ENCODE measurements at places on chromosomes 12 and 14.

DNA sequence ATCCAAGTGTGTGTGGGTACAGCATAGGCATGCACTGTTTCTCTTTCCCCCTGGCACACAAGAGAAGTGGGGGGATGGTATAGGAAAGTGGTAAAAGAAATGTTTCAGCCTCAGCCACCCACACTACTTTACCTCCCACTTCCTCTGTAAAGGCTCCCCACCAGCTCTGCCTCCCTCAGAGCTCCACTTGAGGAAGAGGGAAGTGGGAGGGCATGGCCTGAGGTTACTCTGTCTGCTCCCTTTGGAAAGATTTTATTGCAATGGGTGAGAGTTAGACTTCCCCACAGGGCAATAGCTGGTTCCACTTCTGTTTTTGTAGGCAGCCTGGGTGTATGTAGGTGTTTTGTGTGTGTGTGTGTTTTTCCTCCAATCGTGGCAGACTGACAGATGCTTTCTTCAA, 145.3 kb downstream of the SSPN start:
- DNase-seq = no peak

GRCh38 chr14:104138098-104138717, at the start of gene KIF26A:
KIF26A (plus strand) TSS chr14:104138587; CDS start chr14:104138723, 136 bp downstream.
- no peak for DNase-seq

DNA sequence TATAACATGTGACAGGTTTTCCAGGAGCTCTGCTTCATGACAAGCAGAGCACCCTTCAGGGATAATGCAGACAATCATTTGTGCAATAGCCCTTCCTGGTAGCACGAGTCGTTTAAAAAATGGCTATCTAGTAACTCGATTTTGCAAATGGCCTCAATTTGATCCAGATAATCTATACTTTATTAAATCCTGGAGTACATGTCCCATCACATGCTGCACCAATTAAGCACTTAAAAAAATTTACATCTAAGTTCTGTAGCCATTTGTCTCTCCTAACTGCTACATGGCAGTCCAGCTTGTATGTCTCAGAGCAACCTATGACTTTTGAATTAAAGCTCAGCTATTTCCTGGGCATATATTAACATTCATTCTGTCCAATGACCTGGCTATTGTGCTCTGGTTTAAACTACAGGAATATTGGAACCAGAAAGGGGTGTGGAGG, 79.8 kb downstream of the TTC8 start:
- no peak for DNase-seq

- DNase-seq = no peak
Observed at GRCh38 chr12:113221997-113222729, 899 bp downstream of the TPCN1 start.

- DNase-seq = no peak
Observed at GRCh38 chr14:70442750-70443149, 9.2 kb upstream of the ADAM21 start.

GRCh38 chr12:46921048-46921763, 95.4 kb upstream of the SLC38A4 start:
- no peak for DNase-seq

GRCh38 chr12:27915536-27915935, 57.0 kb downstream of the PTHLH start:
- DNase-seq = no peak

GRCh38 chr14:44732144-44732543, 225.1 kb upstream of the FSCB start:
- DNase-seq = no peak

DNA sequence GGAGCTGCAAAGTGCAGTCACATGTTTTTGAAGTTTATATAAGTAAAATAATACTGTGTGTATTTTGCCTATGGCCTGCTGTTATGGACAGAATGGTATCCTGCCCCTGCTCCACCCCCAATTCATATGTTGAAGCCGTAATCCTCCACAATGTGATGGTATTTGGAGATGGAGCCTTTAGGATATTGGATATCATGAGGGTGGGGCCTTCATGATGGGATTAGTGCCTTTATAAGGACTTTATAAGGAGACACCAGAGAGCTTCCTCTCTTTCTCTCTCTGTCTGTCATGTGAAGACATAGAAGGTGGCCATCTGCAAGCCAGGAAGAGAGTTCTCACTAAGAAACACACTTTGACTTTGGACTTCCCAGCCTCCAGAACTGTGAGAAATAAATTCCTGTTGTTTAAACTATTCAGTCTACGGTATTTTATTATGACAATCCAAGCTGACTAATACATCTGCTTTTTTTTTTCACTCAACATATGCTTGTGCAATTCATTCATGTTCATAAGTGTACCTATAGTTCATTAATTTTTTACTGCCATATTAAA, 3.1 kb upstream of the CHPT1 start:
- no peak for DNase-seq

DNA sequence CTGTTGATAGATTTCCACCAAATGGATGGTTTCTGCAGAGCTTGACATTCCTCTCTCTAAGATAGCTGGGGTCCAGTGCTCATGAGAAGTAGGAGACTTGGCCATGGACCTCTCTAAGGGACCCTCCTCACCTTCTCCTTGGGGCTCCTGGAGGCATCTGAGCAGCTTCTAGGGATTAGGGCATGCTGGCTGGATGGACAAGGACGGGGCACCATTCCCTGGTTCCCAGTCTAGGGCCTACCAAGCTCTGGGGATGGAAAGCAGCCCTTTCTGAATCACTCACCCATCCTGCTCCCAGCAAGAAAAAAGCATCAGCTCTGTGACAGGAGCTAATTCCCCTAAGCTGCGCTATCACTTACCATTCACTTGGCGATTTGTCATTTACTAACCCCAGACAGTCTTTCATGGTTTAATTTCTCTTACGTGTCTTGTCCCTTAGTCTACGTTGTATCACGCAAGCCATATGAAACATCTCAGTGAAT, 39.5 kb downstream of the VWF start:
- DNase-seq = no peak

DNA sequence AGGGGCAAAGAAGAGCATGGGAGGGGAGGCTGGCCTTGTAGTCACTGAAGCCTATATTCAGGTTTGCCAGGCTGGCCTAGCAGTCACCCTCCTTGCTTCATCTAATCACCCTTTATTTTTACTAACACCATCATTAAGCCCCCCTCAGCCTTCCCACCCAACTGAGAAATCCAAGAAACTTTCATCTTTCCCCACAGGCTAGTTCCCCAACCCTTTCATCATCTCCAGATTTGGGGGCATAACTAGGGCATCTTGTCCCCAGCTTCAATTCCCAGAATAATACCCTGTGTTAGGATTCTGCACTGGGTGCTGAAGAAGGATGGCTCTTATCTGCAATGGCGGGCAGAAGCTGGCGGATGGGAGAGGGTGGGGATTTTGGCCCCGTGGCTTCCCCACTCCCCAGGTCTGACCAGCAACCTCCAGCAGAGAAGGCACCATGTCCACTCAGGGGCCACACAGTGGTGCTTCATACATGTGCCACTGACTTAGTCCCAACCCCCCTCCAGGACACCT, 6.9 kb downstream of the PCK2 start:
- no peak for DNase-seq

DNA sequence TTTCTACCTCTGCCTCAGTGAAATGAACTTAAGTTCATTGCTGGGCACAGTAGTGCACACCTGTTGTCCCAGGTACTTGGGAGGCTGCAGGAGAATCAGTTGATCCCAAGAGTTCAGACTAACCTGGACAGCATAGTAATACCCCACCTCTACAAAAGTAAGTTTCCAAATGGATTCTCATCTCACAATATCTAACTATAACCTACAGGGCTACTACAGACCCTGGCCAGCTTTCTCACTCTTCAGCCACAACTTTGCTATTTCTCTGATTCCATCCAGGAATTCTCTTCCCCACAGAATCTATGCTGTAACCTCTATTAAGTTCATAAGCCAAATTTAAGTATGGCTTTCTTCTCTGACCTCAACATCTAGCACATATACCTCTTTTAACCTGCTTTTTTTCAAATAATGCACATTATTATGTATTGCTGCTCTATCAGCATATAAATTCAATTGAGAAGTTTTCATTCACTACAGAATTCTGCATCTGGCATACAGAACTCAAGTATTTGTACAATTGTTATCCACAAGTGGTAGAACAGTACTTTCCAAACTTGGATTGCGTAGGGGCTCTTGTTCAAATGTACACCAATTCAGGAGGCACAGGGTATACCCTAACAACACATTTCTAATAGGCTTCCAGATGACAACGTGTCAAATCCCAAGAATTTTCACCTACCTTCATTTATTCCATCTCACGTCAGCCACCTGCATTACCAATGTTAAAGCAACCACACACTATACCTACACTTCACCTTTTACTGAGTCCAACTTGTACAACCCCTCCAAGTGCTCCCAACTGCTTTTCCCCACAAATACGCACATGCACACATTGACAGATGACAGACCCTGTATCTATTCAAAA, 3.8 kb downstream of the RPS29 start:
- DNase-seq = no peak

DNA sequence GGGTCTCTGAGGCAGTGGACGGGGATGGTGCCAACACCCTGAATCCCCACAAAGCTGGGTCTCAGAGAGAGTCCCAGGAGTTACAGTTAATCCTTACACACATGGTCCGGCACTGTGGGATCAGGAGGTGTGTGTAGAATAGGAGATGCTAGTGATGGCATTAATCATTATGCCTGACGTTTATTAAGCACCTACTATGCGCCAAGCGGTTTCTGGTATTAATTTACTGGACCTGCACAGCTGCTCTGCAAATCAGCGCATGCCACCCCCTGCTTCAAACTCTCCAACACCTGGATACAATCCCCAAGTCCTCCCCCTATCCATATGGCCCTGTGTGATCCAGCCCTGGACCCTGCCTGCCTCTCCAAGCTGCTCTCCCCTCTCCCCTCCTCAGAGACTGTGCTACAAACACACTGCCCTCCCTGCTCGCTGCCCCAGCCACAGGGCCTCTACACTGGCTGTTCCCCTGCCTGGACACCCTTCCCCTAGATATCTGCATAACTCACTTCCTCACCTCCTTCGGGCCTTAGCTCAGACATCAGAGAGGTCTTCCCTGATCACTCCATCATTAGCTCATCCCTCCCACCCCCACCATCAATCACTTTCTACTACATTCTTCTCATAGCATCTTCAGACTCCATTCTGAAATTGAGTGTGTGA, 86.0 kb downstream of the RFLNA start:
- no peak for DNase-seq

DNA sequence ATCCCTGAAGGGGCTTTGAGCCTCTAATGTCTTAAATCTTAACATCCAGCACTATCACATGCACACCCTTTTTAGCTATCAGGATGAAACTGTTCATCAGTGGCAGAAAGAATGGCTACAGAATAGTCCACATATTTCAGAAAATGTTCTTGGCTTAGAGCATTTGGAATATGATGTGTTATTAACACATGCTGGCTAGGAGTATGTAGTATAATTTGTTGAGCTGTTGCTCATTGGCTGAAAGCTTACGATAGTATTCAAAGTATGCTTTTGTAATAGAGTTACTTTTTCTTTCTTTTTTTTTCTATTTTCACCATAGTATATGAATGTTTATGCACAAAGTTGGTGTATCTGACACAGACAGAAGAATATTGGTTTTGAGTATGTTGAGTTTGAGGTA, 55.1 kb downstream of the MNAT1 start:
- no peak for DNase-seq

GRCh38 chr14:101070540-101071492, 167.3 kb upstream of the RTL1 start:
- DNase-seq = no peak

DNA sequence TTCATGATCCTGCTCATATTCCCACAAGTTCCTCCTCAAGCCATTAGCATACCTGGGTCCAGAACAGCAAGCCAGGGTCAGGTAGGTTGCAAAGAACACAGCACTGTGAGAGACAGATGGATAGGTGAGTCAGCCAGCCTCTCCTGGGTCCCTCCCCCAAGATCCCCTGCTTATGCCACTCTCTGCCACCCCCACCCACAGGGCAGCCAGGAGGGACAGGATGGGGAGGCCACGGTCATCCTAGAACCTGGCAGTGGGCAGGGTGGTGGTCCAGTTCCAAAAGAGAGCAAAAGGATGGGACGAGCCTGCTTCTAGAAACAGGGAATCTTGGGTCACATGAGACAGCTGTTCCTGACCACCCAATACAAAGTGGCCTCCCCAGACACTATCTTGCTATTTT, 12.7 kb downstream of the FAIM2 start:
- DNase-seq = no peak

DNA sequence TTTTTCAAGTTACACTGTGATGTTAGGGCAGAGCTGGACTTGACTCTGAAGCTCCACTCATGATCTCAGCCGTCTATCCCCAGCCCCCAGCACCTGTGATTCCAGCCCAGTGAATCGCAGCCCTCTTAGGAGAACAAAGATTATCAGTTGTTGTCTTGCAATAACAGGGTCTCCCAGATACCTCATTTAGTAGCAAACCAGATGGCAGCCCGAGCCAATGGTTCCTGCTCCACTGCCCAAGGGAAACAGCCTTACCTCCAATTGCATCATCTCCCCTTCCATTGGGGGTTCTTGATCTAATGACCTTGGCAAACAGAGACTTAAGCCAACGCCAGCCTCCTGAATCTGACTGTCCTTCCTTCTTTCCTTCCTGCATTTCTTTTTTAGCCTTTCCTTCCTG, 371.2 kb downstream of the BCL11B start:
- DNase-seq = no peak

DNA sequence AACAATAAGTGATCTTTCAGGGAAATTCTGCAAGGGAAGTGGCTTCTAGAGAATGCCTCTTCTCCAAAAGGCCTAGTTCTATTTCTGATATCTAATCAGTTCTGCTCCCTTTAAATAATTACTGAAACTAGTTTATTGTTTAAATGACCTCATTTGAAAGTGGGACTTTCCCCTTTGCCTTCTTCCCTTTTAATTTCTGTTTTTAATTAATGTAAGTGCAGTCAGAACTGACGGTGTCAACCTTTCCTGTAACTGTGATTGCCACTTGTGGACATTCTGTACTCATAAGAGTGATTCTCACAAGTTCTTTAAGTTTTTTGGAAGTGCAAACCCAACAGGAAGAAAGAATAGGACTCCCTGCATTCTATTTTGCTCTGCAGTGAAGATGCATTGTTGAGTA, 265.3 kb upstream of the PLEKHG7 start:
- no peak for DNase-seq

DNA sequence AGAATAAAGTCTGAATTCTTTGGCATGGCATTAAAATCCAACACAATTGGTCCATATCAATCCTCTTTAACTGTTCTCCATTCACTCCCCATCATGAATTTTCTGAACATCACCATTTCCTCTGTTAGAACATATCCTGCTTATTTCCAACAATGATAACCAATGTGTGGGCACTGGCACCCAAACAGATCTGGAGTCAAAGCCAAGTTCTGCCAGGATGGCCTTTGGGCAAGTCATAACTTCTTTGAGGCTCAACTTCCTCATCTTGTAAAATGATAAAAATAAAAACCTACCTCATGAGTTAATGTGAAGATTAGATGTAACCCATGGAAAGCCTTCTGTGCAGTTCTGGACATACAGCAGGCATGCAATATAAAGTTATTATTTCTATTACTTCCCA, 12.5 kb downstream of the PAWR start:
- no peak for DNase-seq

GRCh38 chr14:87059060-87059839, 933.7 kb downstream of the GALC start:
- DNase-seq = no peak

- no peak for DNase-seq
Observed at GRCh38 chr12:125418902-125419564, 353.8 kb downstream of the AACS start.

GRCh38 chr14:61563880-61564617, 131.3 kb upstream of the HIF1A start:
- DNase-seq = no peak
